ENCODE measurements at places on chromosomes 2 and 18. TPM values are rescaled to one million over a fixed set of nuclear protein-coding genes. Genes with fewer than 3 reads are reported as not detected.

- no peak for DNase-seq
These were observed 283.4 kb upstream of the FBXO11 start for GRCh38 chr2:48189552-48190228.

- DNase-seq, result no peak
These were observed 36.5 kb upstream of the CYTIP start for GRCh38 chr2:157480182-157480961.

DNA sequence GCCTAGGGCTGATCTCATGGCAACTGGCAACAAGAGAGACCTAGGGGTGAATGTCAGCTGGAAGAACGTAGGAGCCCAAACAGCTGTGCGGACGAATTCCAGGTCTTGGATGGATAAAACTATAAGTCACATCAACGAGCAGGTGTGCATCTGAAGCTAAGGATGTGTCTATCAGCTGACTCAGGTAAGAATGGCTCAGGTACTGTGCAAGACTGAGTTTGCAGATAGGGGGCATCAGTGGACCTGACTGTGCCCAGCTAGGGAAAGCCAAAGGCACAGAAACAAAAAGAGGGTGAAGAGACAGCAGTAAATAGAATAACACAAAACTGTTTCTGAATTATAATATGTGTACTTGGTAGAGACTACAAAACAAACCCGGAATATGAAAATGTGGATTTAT, 357.3 kb downstream of the ZEB2 start:
- peak; percentile 83 for DNase-seq

- peak; percentile 44 for DNase-seq
These were observed 10.1 kb upstream of the NEU4 start for GRCh38 chr2:241798631-241799521.

GRCh38 chr2:59912042-59912441, 641.4 kb downstream of the BCL11A start:
- DNase-seq, result no peak

GRCh38 chr2:203988500-203989260, 52.1 kb downstream of the ICOS start:
- no peak for DNase-seq

DNA sequence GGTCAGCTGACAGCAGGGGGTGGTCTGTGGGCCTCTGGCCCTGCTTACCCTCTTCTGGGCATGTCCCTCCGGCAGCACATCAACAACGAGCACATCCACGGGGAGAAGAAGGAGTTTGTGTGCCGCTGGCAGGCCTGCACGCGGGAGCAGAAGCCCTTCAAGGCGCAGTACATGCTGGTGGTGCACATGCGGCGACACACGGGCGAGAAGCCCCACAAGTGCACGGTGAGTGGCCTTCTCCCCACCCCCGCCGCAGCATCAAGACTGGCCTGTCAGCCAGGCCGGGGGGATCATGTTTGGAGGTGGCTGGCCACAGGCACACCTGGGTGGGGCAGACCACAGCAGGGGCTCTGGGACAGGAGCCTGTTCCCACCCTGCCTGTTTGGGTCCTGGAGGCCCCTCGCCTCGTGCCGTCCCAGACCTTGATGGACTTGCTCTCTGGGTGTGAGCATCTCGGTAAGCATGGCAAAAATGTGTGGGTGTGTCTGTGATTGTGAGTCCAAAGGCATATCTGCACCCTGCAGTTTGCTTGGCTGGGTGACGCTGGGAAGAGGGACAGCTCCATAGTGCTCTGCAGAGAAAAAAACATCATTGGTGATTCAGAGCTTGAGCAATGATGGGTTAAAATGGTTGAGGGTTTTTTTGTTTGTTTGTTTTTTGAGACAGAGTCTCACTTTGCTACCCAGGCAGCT, 242.8 kb downstream of the GLI2 start:
- no peak for DNase-seq

DNA sequence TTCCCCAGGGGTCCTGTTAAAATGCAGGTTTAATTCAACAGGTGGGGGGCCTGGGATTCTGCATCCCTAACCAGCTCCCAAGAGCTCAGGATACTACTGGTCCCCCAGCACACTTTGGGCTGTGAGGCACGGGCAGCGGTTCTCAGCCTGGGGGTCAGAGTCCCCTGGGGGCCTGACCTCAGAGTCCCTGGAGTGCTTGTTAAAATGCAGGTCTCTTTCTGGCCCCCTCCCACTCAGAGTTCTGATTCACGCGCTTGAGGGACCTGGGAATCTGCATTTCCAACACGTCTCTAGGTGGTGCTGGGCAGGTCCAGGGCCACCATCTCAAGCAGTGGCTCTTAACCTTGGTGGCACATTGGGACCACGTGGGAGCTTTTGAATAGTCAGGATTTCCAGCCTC, 2.8 kb upstream of the OTOS start:
- no peak for DNase-seq

DNA sequence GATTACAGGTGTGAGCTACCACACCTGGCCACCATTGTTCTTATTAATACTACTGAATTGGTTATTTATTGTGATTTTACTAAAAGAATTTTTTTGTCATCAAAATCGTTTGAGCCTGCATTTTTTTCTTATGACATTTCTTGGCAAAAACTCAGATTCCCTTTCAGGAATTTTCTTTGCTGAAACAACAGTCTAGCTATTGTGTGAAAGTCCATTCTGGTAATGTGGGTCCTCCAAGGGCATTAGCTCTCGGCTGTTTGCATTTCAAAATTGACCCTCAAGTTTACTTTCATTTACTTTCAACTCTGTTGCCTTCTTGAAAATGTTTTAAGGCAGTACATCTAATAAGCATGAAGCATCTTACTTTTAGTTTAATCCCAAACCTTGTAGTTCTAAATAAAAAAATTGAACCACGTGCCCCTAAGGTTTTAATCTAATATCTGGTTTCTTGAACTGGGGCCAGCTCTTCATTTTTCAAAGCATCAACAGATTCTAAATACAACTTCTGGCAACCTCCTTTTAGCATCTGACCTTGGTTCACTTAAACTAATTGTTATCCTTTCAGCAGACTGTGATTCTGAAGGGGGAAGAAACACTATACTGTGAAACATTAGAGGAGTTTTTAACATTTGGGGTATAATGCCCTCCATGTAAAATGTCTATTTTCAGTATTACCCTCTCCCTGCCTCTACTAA, 325.2 kb upstream of the RAB12 start:
- DNase-seq, result no peak

DNA sequence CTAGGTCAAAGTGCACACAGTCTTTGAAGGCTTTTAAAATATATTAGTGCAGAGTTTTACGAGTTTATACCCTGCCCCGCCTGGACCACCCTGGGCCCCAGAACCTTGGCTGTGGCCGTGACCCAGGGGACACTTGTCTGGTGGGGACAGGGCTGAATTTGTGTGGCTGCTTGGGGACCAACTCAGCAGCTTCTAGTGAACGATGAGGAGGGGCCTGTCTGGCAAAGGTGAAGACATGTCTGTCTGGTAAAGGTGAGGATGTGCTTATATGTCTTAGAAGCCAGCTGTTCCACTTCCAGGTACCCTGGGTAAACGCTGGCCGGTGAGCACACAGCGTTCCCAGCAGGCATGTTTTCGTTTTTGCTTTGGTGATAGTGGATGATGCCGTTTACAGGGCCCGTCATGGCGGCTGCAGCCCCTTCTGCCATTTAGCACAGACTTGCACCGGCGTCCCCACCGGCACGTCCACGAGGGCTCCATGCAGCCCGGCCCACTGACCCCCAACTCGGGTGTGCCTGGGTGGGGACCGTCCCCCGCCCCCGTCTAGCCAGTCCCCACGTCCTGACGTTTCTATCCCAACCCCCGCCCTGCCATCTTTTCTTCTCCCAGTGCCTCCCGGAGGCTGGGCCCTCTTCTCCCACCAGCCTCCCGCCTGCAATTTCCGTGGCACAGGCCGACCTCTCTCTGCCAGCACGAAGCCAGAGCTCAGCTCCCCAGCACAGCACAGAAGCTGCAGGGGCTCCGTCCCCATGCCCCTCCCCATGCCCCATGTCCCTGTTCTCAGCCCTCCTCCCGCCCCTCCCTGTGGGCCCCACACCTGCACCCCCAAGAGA, 67.8 kb downstream of the SLC66A2 start:
- peak; percentile 33 for DNase-seq

DNA sequence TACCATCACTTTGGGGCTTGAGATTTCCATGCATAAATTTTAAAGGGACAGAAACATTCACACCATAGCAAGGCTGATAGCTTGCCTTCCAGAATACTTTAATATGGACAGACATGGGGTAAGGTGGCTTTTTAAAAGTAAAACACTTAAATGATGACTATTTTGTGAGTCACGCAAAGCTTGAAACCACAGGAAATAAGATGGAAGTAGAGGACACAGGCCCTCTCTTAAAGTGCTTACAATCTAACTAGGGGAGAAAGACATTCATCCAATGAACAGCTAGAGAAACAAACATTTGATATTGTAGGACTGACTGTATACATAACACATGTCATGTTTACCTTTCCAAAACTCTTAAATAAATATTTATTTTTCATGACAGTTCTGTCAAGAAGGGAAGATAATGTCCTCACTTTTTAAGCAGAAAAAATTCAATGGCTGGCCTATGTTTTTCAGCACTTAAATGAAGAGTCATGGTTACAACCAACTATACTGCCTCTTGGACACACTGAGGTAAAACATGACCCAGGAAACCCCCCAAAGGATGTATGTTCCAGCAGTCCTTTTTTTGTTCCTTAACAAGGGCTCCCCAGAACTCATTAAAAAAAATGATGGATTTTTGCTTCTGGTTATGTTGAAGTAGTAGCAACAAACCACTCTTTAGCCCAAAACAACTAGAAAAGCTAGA, 120.0 kb upstream of the RBMS1 start:
- no peak for DNase-seq

GPBAR1 gene
- 0.18 TPM for total RNA-seq

HOXD8 gene
- not detected for total RNA-seq

RNF144A gene
- total RNA-seq, result 12.4 TPM

LYPD6B gene
- 12.8 TPM for total RNA-seq

HTR2B gene
- not detected for total RNA-seq

All from endodermal cell (in vitro differentiated cells).